Right lung (tissue), 10 donors: ENCODE measurements at places on chromosomes 5 and 9. TPM values are rescaled to one million over a fixed set of nuclear protein-coding genes. Genes with fewer than 3 reads are reported as not detected.

GRCh38 chr5:100516285-100516684, 18.9 kb upstream of the FAM174A start:
- DNase-seq: no peak

DNA sequence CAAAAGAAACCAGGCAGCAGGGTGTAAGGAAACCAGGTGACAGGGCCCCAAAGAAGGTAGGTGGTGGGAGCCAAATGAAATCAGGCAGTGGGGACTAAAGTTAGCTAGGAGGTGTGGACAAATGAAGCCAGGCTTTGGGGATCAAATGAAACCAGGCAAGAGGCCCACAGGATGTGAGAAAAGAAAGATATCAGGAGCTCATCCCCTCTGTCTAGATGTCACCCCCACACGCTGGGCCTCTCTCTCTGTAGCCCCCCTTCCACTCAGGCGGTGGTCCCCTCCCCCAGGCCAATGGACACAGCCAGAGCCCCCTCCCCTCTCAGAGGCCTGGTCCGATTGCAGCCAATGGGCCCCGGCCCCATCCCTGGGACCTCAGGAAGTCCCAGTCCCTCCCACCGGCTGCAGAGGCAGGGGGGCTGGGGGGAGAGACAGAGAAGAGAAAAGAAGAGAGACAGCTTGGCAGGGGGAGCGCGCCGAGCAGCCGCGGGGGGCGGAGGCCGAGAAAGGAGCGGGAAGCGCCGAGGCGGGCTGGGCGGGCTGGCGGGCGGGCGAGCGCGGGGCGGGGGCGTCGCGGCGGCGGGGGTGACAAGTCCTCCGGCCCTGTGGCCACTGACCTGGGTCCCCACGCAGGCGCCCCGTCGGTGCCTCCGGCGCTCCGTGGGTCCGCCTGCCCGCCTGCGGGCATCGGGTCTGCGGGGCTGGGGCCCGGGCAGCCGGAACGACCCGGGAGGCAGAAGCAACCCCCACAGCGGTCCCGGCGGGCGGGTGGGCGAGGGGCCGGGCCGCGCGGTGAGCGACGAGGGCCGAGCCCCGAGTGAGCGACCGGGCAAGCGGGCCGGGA, 11.9 kb downstream of the CNTFR start:
- DNase-seq: peak; percentile 80

GRCh38 chr5:78501411-78502352, 141.3 kb downstream of the SCAMP1 start:
- DNase-seq: no peak

Gene HTR1A
- not detected for polyA plus RNA-seq

- no peak for DNase-seq
Measured at GRCh38 chr9:98406469-98406868, 151.0 kb upstream of the TBC1D2 start.

Gene TAF1L
- 0.09 TPM for polyA plus RNA-seq

Gene BTNL8
- 0.58 TPM for polyA plus RNA-seq

GRCh38 chr5:54632131-54632701, 114.7 kb downstream of the SNX18 start:
- DNase-seq: no peak

- DNase-seq: no peak
Measured at GRCh38 chr9:4886698-4887097, 94.0 kb downstream of the RCL1 start.

GRCh38 chr5:42547141-42547540, 123.9 kb downstream of the GHR start:
- no peak for DNase-seq

Gene CSF1R
- polyA plus RNA-seq: 24.7 TPM

Gene PIP5KL1
- 5.9 TPM for polyA plus RNA-seq

Gene TMEM174
- not detected for polyA plus RNA-seq

DNA sequence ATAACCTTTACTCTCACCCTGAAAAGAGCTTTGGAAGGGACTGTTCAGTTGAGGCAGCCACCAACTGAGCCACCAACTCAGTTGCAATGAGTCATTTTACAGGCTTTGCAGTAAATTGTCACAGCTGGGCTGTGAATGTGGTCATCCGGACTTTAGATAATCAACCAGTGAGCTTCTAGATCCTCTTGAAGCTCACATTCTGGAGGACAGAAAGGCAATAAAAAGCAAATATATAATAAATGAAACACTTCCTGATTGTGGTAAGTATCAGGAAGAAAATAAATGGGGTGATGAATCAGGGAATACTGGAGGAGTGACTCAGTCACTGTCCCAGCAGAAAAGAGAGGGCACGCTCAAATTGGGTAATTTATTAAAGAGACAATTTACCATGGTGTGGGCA, 13.2 kb upstream of the C5orf58 start:
- no peak for DNase-seq

DNA sequence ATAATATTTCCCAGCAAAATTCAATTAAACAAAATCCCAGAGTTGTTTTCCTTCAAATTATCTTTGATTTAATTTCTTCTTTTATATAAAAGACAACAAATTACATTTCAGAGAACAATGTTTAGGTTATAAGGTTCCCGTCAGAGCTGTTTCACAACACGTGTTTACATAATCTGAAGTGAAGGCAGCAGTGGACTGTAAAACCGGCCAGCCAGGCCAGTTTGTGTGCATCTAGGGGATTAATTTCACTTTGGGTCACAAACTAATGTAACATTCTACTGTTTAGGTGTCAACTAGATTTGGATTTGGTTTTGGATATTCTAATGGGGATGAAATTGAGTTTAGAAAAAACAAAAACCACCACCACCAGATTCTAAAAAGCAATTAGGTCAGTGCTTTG, 86.5 kb upstream of the PLPP1 start:
- DNase-seq: no peak

Gene NR2F1
- 160 TPM for polyA plus RNA-seq

GRCh38 chr9:87875831-87876545, 6.7 kb upstream of the SPATA31E1 start:
- peak; percentile 72 for DNase-seq

Gene LIFR
- polyA plus RNA-seq: 113 TPM

Gene PCDH1
- polyA plus RNA-seq: 32.4 TPM

GRCh38 chr5:142904416-142904815, 134.2 kb downstream of the ARHGAP26 start:
- DNase-seq: no peak

GRCh38 chr5:21085791-21086190, 1097.8 kb upstream of the CDH18 start:
- DNase-seq: no peak

- no peak for DNase-seq
Measured at GRCh38 chr9:134483361-134484184, 157.3 kb downstream of the RXRA start.

DNA sequence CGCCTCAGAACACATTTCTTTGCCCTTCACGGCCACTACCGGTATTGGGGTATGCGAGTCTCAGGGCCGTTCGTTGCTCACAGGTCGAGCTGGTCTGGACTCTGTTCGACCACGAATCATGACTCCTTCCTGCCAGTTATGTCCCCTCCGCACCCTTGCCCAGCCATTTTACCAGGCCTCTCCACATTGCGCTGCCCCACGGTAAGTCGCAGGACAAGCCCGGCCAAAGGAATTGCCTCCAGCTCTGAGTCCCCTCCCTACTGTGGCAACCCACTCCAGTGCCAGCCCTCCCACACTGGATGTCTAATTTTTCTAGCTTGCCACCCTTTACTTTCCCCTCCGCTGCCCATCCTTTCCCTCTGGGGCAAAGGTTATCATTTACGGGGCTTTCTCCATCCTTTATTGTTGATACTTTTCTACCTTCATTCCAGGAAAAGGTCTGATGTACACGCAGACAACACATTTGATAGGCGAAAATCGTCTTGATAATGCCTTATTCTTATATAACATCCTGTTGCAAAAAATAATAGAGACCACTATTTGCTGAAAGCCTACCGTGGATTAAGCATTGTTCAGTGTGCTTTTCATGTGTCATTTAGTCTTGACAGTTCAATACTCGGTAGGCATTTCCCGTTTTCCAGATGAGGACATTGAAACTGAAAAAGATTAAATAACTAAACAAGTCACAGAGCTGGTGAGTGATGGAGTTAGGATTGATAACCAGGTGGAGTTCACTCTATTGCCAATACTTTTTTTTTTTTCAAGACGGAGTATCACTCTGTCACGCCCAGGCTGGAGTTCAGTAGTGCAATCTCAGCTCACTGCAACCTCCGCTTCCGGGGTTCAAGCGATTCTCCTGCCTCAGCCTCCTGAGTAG, 958 bp upstream of the HSPA5 start:
- no peak for DNase-seq

DNA sequence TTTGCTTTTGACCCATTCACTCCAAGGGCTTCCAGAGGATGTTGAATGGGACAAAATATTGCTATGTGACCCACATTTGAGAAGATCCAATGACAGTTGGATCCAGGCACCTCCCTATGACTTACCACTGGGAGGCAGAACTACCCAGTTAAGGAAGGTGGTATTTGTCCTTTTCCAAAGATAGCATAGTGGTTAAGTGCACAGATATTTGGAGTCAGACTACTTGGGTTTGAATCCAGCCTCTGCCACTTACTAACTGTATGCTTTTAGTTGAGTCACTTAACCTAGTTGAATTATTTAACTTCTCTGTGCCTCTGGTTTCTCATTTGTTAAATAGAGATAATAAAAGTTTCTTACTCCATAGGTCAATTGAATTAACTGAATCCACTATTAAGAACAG, 74.5 kb upstream of the PALM2AKAP2 start:
- DNase-seq: no peak

- DNase-seq: no peak
Measured at GRCh38 chr5:120158211-120158610, 305.9 kb upstream of the PRR16 start.

GRCh38 chr9:96420468-96421219, 2.5 kb upstream of the ZNF367 start:
- no peak for DNase-seq

Gene OSMR
- polyA plus RNA-seq: 13.1 TPM

- DNase-seq: no peak
Measured at GRCh38 chr5:170522211-170523141, 18.7 kb downstream of the KCNIP1 start.

DNA sequence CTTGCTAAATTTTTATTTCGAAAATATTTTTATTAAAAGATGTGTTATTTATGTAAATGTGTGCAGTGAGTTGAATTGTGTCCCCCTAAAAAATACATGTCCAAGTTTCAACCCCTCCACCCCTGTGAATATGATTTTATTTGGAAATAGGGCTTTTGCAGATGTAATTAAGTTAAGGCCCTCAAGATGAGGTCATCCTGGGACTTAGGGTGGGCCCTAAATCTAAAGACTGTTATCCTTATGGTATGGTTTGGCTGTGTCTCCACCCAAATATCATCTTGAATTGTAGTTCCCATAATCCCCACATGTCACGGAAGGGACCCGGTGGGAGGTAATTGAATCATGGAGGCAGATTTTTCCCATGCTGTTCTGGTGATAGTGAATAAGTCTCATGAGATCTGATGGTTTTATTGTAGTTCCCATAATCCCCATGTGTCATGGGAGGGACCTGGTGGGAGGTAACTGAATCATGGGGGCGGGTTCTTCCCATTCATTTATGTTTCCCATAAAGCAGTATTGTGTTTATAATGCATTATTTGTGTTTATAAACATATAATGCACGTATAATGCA, 1.5 kb upstream of the TMED7 start:
- DNase-seq: no peak

Gene FOXD4
- 0.33 TPM for polyA plus RNA-seq

DNA sequence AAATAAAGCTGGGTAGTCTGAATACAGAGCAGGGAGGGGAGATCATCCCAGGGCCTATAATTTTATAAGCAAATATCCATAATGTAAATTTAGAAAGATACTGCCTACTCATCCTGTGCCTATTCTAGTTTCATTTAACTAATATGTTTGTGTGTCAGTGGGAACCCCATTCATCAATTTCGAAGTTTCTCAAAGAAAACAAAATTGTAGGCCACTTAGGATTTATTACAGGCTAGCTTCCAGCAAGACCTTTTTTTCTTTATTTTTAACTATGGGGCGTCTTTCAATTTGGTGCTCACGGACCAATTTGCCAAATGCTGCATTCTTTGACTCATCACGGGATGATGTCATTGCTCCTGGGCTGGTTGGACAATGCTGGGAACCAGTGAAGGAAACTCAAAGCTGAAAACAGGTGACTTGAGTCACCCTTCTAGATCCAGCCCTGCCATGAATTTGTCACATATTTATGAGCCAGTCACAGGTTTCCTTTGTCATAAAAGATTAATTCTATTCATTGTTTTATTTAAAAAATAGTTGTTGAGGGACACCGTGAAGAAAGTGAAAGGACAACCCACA, 13.4 kb downstream of the PCSK5 start:
- DNase-seq: no peak

DNA sequence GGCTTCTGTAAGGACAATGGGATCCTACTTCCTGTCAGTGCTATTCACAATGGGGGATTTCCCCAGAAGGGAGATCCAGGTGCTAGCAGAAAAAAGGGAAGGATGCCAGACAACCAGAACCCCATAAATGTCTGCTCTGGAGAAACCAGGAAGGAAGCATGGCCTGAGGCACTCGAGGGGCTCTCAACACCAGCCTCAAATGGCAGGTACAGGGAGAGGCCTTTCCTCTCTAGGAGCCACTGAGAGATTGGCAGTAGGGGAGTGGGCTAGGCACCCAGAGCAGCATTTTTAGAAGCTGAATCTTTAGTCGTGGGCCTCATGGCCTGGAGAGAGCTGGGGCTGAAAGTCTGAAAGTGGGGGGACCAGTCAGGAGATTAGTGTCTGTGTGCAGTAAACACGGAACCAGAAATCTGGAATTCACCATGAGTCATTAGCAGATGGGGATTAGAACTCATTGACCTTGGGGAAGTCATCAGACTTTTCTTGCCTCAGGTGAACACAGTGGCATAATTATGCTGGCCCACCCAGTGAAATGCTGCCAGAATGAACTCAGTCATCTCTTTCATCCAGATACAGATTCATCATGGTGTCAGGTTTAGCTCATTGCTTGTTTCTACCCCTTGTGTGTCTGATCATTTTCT, 28.3 kb downstream of the ARHGEF28 start:
- DNase-seq: no peak

Gene LSM11
- 5.7 TPM for polyA plus RNA-seq

DNA sequence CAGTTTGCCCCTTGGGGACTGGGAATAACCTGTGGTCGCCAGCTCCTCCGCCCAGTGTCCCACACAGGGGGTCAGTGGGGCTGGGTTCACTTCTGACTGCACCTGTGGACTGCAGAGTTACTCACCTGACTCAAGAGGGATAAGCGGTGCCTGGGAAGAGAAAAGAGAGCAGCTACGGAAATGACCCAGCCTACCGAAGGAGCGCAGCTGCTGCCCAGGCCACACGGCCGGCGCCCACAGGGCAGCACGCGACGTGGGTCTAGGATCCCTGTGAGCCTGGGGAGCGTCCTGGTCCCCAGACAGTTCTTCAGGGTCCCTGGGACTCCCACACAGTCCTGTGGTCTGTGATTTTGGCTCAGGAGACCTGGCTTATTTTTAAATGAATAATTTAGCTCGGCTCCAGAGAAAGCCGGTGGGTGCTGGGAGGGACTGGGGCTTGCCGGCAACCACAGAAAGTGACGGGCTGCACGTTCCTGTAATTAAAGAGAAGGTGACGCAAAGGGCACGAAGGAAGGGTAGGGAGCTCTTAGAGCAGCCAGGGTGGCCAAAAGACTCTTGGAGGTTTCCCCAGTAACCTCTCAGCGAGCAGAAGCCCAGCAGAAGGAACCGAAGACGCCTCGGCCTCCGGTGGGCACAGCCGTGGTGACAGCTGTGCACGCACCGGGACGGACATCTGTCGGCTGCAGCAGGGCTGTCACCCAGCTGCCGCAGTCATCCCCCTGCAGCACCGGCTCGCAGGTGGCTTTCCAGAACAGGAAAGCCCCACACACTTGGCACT, 97.5 kb upstream of the FCN2 start:
- no peak for DNase-seq

- DNase-seq: no peak
Measured at GRCh38 chr5:133474851-133475590, 137.3 kb downstream of the FSTL4 start.

GRCh38 chr9:69060766-69061165, 25.2 kb downstream of the FXN start:
- DNase-seq: no peak
